ENCODE measurements at places on chromosomes 2 and 18. TPM values are rescaled to one million over a fixed set of nuclear protein-coding genes. Genes with fewer than 3 reads are reported as not detected.

- no peak for DNase-seq
Measured at GRCh38 chr2:78457269-78457668, 568.2 kb upstream of the REG3G start.

- DNase-seq: no peak
Measured at GRCh38 chr2:7683196-7683595, 766.0 kb downstream of the RNF144A start.

ARHGAP25 gene
- total RNA-seq: 7.3 TPM

DNA sequence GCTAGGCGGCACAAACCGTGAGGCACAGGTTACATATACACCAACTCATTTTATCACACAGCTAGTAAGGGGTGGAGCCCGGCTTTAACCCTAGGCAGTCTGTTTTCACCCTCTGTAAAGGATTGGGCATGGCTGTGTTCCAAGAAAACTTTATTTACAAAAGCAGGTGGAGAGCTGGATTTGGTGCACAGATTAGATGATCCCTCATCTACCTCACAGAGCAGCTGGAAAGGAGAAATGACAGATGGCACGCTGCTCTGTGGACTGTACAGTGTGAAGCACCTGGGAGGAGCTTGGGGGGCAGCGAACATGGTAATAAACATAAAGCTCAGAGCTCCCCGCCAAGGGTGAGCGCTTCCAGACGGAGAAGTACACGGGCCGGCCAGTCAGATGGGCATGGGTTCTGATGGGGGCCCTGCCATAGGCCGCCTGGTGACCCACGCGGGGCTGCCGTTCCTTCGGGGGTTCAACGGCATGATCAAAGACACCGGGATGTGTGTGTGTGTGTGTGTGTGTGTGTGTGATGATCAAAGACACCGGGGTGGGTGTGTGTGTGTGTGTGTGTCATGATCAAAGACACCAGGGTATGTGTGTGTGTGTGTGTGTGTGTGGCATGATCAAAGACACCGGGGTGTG, 862 bp upstream of the TMEM177 start:
- DNase-seq: no peak

GRCh38 chr2:3745920-3746319, 42.5 kb downstream of the DCDC2C start:
- no peak for DNase-seq

DNA sequence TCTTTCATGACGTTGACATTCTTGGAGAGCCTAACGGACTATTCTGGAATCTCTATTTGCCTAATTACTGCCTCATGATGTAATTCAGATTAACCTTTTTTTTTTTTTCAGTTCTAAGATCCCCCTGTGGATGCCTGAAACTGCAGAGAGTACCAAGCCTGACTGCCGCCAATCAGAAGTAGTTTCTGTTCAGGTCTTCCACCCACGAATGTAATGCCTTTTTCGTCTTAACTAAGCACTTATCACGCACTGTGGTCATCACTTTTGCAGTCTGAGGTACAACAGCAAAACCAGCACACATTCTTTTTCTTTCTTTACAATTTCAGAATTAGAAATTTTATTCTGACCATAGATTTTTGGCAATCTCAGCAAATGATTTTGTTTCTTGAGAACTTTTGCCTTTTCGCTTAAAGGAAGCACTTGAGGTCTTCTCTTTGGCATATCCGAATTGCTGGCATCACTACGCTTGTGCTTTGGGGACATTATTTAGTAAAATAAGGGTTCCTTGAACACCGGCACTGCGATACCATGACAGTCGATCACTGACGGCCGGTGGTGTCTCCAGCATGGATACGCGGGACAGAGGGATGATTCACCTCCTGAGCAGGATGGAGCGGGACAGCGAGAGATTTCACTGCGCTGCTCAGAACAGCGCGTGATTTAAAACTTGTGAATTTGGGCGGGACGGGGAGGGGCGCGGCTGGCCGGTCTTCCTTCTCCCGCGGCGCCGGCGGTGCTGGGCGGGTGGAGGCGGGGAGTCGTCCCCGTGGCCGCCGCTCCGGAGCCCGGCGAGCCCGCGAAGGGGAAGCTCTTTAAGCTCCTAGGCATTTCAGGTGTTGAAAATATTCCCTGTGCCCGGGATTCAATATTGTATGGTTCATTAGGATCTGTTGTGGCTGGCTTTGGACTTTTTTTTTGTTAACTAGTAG, 32.0 kb upstream of the GPR55 start:
- peak; percentile 65 for DNase-seq

- DNase-seq: no peak
Measured at GRCh38 chr2:239371726-239372686, 28.8 kb downstream of the HDAC4 start.

SPP2 gene
- not detected for total RNA-seq

CHRNG gene
- not detected for total RNA-seq

GRCh38 chr18:31156821-31157763, 5.6 kb downstream of the DSC1 start:
- no peak for DNase-seq

DNA sequence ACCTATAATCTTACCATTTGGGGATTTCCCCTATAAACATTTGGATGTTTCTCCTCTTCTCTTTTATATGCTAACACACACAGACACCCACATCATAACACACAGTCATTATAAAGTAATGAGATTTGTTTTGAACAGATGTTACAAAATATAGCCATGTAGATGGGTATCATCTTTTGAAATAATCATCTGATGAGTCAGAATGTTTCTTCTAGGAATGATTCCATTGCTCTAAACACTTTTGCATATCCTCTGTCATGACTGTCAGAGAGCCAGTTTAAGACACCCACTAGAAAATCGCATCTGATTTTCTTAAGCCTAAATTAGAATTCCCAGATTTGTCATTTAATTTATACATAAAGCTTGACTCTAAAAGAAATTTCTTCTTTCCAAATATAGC, 442.6 kb downstream of the CMPK2 start:
- DNase-seq: no peak

GRCh38 chr18:37299471-37300304, 265.9 kb downstream of the CELF4 start:
- DNase-seq: peak; percentile 85
